Stimulated activated CD4-positive, alpha-beta T cell treated with anti-CD3 and anti-CD28 coated beads, Interleukin-15, amount 100 ng/mL, for 48 hours (primary cell): ENCODE measurements at places on chromosomes 5 and 9.

- no peak for DNase-seq
These were observed 698.8 kb upstream of the C9orf72 start for GRCh38 chr9:28272127-28272526.

- no peak for DNase-seq
These were observed 47.5 kb downstream of the NEURL1B start for GRCh38 chr5:172688349-172689217.

DNA sequence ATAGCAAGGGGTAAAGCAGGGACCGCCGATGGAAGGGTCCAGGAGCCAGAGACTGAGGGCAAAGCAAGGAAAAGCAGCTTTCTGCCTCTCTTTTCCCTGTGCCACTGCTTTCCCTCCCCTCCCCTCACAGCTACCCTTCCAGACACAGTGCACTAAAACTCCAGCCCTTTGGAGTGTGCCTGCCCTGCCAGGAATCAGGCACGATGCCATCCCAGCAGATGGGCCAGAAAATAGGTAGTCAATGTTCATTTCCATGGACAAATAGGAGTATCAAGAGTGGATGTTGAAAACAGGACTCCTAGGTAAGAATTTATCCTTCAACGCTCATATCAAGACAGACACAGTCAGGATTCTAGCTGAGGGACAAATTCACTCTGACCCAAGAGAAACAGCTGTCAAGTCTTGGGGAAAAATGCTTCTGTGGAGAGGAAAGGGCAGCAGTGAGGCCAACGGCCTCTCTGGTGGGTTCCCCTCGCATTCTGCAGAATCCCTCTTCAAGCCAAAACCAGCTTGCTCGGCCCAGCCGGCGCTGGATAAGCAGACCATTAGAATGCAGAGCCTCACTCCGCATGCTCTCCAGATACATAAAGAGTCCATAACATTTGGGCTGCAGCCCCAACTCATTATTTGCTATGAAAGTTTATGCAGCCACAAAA is 138.0 kb downstream of the CAAP1 start:
- no peak for DNase-seq

GRCh38 chr9:83041771-83042170 is 21.2 kb downstream of the RASEF start:
- DNase-seq: no peak

DNA sequence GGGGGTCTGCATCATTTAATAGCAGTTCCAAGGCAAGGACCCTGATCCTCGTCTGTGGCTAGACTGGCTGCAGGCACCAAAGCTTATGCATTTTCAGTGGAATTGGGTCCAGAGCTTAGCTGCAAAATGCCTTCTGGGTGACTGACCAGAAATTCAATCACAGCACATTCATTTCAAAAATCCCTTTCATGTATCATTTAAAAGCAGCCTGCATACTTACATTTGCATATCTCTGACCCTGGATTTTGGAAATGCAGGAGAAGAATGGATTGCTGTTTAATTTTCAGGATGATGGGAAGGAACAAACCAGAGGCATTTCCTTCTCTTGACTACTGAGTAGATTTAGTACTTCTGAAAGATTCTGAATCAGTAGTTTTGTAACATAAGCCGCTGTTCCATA is 122.8 kb downstream of the PPP2R2B start:
- no peak for DNase-seq

GRCh38 chr9:13587571-13587970 is 308.1 kb upstream of the MPDZ start:
- DNase-seq: no peak

GRCh38 chr9:7402334-7403027 is 397.1 kb downstream of the DMAC1 start:
- DNase-seq: no peak
